GM23338 (cell line): ENCODE measurements at places on chromosomes 2 and 18. TPM values are rescaled to one million over a fixed set of nuclear protein-coding genes. Genes with fewer than 3 reads are reported as not detected.

The HSBP1L1 gene
- 1.8 TPM in 1 of 2 replicates, not detected in the other for total RNA-seq

GRCh38 chr2:111186121-111186715, 65.5 kb downstream of the BCL2L11 start:
- H3K27me3 ChIP-seq = no peaks in the 10 kb centered on the region
- H3K4me1 ChIP-seq = no peaks in the 10 kb centered on the region
- H3K4me3 ChIP-seq = no peak overlapping the region
- no peak overlapping the region for H3K27ac ChIP-seq

DNA sequence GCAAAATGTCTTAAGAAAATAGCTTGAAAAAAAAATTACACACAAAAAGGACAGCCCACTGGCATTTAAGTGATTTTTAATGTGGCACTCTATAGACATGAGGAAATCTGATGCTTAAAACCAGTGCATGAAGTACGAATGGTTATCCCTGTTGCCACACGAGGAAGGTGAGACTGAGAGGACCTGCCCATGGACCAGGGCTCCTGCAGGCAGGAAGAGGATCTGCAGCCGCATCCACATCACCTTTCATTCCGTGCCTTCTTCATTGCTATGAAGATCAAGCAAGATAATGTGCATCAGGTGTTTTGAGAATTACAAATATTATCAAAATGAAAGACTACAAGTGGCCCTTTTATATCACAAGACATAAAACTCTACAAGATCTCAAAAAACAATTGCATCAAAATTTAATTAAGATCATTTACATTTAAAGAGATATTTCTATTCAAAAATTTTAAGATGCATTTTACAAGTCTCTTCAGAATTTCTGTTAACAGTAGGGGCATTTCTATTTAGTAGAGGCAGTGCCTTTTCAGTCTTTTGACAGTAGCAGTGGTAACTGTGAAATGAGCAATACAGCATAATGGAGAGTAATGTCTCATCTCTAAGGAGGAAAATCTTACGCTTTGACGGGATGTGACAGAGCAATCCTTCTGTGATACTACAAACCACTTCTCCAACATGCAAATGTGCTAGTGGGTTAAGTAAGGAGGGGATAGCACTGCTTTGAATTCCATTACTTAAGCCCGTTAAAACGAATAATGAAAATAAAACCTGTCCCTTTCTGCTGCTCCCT, 83.4 kb downstream of the SLC5A7 start:
- H3K4me1 ChIP-seq = no peaks in the 10 kb centered on the region; the same call in 1 of the 2 replicates
- DNase-seq = peak; percentile 56
- H3K27ac ChIP-seq = no peak overlapping the region
- H3K36me3 ChIP-seq = no peaks in the 10 kb centered on the region
- no peak overlapping the region for H3K4me3 ChIP-seq

DNA sequence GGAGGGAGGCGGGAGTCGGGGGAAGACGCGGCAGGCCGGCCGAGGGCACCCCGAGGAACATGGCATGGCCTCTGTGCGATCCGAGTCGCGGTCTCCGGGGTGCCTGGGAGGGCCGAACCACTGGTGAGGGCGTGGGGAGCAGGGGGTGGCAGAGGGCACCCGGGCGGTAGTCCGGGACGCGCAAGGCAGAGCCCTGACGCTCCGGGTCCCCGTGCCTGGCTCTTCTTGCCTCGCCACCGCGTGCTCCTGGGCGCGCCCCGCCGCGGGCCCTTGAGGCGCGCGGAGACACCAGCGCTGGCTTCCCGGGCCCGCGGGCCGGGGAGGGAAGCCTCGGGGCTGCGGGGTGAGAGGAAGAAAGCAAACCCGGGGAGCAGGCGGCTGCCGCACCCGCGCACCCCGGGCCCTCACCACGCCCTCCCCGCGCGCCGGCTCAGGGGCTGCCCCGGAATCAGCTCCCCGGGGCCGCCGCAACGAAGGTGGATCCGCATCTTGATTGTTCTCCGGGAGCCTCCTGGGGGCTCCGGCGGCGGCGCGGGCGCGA, 4.3 kb downstream of the SOX11 start:
- no peak overlapping the region for H3K27ac ChIP-seq
- no peaks in the 10 kb centered on the region for H3K36me3 ChIP-seq
- DNase-seq = peak; percentile 46
- H3K4me1 ChIP-seq = peaks cover 40% of the 10 kb centered on the region

DNA sequence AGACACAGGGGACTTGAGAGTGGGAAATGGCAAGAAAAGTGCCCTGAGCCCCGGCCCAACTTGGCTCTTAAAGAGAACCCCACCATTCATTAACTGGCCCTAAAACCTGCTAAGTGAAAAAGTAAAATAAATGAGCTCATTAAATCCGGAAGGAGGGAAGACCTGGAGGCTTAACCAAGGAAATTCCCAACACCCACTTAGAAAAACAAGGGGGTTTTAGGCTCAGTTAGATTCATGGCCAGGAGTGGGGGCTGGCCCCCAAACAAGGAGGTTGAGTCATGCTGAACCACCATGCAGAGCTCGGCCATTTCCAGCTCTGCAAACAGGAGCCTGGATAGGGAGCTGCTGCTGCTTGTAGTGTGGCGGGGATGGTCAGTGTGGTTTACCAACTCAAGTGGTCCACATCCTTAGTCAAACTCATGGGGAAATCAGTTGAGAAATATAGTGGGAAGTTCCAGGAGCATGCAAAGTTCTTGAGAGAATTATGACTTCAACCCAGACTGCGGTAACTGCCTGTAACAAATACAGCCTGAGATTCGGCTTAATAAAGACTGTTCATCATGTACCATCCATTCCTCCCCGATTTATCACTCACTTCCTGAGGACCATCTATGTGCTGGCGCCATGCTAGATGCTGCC, 39.7 kb upstream of the MRPL19 start:
- peaks cover 6% of the 10 kb centered on the region; the same call in 1 of the 2 replicates for H3K4me1 ChIP-seq
- no peak overlapping the region for H3K4me3 ChIP-seq
- H3K27ac ChIP-seq = no peak overlapping the region

GRCh38 chr2:218397820-218398436, 1.7 kb upstream of the CTDSP1 start:
- H3K36me3 ChIP-seq = no peaks in the 10 kb centered on the region
- peak overlapping the region; percentile 82 for H3K4me3 ChIP-seq
- DNase-seq = peak; percentile 78
- peaks cover 38% of the 10 kb centered on the region for H3K27me3 ChIP-seq
- no peak overlapping the region for H3K27ac ChIP-seq

GRCh38 chr2:219595256-219595655, 2.4 kb upstream of the STK11IP start:
- no peaks in the 10 kb centered on the region for H3K27me3 ChIP-seq
- DNase-seq = peak; percentile 62
- no peaks in the 10 kb centered on the region for H3K36me3 ChIP-seq
- H3K4me3 ChIP-seq = peak overlapping the region; percentile 17; the same call in 1 of the 2 replicates
- peak overlapping the region; percentile 97 for H3K27ac ChIP-seq

DNA sequence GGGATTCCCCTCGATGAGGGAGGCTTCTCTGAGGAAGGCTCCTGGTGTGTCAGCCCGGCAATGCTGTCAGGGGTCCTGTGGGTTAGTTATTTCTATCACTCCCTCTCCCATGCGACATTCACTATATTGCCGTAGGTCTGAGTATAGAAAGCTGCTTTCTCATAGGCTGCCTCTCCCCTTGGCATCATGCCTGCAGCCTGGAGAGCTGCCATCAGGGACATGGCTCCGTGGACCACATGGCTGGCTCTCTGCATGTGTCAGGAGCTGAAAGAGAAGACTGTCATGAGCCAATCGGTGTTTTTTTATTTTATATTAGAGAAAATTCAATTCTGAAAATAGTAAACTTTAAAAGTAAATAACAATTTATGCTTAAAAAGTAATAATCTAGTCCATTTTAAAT, 198.0 kb downstream of the CDH20 start:
- H3K36me3 ChIP-seq = no peaks in the 10 kb centered on the region
- no peak overlapping the region for H3K4me3 ChIP-seq
- no peak for DNase-seq
- H3K27ac ChIP-seq = no peak overlapping the region
- no peaks in the 10 kb centered on the region for H3K27me3 ChIP-seq

DNA sequence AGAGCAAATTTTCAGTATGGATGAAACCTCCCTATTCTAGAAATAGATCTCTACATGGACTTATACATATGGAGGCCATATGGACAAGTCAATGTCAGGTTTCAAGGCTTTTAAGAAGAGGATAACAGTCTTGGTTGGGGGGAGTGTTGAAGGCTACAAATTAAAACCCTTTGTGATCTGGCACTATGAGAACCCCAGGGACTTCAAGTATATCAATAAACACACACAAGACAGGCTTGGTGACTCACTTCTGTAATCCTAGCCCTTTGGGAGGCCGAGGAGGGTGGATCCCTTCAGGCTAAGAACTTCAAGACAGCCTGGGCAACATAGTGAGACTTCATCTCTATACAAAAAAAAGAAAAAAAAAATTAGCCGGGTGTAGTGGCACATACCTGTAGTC, 127.2 kb upstream of the SP5 start:
- no peaks in the 10 kb centered on the region for H3K4me1 ChIP-seq
- no peaks in the 10 kb centered on the region for H3K27me3 ChIP-seq
- H3K4me3 ChIP-seq = no peak overlapping the region
- no peak overlapping the region for H3K27ac ChIP-seq
- no peak for DNase-seq
- no peaks in the 10 kb centered on the region for H3K36me3 ChIP-seq
